ENCODE measurements at places on chromosomes 7 and 10. TPM values are rescaled to one million over a fixed set of nuclear protein-coding genes. Genes with fewer than 3 reads are reported as not detected.

POLR2J gene
- total RNA-seq = 40.3 TPM

DNA sequence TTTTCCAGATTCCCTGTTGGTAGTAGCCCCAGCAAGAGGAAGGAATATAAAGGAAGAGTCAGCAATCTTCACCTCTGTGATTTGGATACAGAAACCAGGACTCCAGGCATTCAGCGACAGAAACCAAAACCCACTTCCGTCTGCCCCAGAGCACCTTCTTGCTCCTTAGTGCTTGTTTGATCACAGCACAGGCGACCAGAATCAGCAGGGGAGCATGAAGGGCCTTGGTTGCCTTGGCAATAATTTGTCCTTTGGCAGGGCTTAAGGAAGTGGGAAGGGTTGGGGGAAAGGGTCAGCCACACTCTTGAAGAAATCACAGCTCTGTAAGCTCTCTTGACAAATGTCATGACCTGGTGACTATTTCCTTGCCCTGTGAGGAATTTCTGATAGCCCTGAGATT, 379.6 kb downstream of the OTUD1 start:
- no peak for DNase-seq

GRCh38 chr7:50329775-50330174, 25.3 kb downstream of the IKZF1 start:
- DNase-seq = no peak

LRRC72 gene
- total RNA-seq = not detected

- no peak for DNase-seq
These were observed 1.4 kb downstream of the CELF2 start for GRCh38 chr10:11018855-11019631.

ANKRD7 gene
- 0.93 TPM for total RNA-seq

GRCh38 chr10:112434988-112435619, 11.6 kb downstream of the ZDHHC6 start:
- DNase-seq = no peak

DNA sequence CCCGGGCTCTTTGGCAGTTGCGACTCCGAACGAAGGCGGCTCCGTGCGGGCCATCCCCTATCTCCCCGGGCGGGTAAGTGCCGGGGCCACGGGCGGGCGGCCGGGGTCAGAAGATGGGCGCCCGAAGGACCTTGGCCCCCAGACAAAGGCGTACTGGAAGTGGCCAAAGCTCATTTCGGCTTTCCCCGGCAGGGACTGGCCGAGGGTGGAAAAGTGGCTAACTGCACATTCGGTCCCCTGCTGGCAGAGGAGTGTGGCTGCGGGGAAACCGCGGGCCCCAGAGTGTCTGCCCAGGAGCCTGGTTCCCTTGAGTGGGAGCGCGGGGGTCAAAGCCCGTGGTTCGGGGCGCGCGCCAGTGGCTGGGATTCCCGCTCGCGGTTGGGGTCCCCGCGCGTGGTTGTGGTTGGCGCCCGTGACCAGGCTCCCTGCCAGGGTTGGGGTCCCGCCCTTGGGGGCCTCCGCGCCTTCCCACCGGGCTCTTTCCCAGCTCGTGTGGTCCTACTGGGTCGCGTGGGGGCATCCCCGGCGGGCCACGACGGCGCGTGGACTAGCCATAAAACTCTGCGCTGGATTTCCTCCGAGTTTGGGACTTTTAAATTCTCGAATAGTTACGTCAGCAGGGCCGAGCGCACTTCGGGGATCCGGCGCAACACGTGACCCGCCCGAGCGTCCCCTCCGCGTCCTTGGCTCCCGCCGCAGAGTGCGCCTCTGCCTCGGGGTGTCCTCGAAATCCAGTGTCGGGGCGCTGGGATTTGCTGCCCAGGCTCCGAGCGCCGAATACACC, 124.4 kb downstream of the TACC2 start:
- peak; percentile 93 for DNase-seq

DNA sequence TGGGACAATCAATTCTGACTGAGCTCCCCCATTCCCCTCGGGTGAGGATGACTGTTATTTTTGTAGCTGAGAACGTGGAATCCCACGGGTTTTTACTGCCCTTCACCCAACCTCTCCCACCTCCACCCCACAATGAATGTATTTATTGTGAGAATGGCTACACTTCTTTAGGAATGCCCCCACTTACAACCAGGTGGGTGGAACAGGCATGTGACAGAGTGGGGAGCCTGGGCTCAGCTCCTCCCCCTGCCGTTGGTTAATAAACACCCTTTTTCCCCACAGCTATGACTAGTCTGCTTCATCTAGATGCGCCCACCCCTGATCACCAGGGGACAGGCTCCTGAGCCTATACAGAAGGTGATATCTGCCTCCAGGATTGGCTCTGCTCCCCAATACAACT, 2.0 kb downstream of the MRPL43 start:
- peak; percentile 36 for DNase-seq

DNA sequence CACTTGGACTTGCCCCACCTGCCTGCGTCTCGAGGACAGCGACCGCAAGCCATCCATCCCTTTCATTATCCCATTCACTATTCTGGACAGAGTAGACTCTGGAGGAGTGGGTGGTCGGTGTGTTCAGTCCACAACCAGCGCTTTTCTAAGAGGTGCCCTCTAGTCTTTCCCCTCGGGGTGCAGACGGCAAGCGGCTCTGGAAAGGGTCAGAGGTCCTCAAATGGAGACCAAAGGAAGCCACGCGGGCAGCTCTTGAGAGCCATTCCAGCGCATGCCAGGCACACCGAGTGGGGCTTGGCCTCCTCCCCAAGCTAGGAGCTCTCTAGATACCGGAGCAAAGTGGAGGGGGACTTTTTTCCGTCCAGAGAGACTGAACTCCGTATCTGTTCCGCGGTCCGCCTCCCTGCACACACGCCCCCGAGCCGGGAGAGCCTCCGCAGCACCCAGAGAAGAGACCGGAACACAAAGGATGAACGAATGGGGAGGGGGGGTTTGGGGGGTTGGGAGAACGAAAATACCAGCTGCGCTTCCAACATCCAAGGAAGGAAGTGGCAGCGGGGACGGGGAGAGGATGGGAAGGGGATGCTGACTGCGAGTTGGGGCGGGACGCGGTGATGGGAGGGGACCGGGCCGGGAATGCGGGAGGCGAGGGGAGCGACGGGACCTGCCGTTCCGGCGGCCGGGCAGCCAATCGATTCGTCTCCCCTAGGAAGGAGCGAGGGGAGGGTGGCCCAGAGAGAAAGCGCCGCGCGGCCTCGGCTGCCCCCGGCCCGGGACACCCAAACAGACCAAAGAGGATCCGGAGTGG, 515 bp downstream of the GSDME start:
- DNase-seq = peak; percentile 86

- peak; percentile 90 for DNase-seq
These were observed at the start of gene BCAP29 for GRCh38 chr7:107579885-107580715. Gene BCAP29 (plus strand): TSS chr7:107580246. CDS start chr7:107580773, 527 bp downstream.

GRCh38 chr7:105016709-105017656, 3.0 kb downstream of the KMT2E start:
- DNase-seq = no peak

DNA sequence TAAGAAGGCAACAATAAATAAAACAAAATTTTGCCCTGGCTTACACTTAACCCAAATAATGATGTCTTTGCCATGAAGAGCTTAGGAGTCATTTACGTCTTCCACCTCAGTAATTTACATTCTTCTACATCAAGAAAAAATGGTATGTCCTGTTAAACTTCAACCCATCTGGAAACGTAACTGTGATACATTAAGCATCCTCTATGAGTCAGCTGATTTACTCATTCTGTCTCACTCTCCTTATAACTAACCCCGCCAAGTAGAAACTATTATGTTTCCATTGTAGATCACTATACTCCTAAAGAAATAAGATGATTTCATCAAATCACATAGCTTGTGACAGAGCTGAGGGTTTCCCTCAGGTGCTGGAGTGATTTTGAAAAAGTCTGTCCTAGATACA, 330.7 kb downstream of the CDC14C start:
- no peak for DNase-seq

DNA sequence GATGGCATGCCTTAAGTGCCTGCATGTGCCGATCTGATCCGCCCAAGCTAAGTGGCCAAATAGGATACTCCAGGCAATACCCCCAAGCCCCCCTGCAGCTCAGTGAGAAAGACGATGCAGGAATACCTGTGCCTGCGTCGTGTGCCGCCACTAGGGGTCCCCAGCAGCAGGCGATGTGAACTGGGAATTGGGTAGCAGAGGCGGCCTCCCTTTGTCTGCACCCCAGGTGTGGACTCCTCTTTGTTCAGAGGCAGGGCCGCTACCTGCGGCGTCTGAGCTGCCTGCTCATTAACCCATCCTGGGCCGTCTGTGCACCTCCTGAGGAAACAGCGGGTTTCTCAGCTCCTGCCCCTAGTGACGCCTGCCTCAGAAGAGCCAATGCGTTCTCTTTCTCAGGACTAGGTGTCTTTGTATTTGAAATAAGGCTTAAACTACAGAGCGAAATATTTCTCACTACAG, 4.8 kb upstream of the CHN2 start:
- peak; percentile 83 for DNase-seq

AGR3 gene
- total RNA-seq = not detected

CCDC7 gene
- total RNA-seq = 32.1 TPM

CALML3 gene
- not detected for total RNA-seq

DNA sequence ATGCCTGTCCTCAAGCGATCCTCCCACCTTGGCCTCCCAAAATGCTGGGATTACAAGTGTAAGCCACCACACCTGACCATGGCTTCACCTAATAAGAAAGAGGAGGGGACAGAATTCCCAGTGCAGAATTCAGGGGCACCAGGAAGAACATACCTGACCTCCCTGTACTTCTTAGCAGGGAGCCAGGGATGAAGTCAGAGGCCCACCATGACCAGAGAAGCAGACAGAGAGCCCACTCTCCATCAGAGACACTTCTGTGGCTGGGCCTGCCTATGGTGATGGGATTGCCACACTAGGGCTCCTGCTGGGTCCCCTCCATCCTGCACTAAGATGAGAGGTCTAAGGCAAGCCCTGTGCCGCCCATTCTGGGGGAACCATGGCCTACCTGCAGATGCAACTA, 157.4 kb upstream of the LYZL2 start:
- DNase-seq = no peak

- DNase-seq = peak; percentile 90
These were observed 870 bp downstream of the FZD1 start for GRCh38 chr7:91264924-91265681.

- DNase-seq = peak; percentile 51
These were observed 63.0 kb upstream of the ANTXRL start for GRCh38 chr10:46223626-46224413.
